Lower lobe of right lung (tissue), 2 donors: ENCODE measurements at places on chromosomes 3 and 15. TPM values are rescaled to one million over a fixed set of nuclear protein-coding genes. Genes with fewer than 3 reads are reported as not detected.

Gene GOLGA6D
- total RNA-seq = not detected

Gene CASR
- not detected for total RNA-seq

Gene ABHD17C
- 28.2 TPM for total RNA-seq

Gene GOLGA8O
- total RNA-seq = not detected

Gene P2RY12
- 6.2 TPM for total RNA-seq

Gene TRIM59
- 4.4 TPM for total RNA-seq

Gene GALNT15
- 9.8 TPM for total RNA-seq

Gene STARD5
- 5.2 TPM for total RNA-seq

Gene GCNT3
- 0.68 TPM for total RNA-seq

Gene DUOX2
- 4.0 TPM for total RNA-seq

- H3K27me3 ChIP-seq = no peaks in the 10 kb centered on the region
- H3K36me3 ChIP-seq = no peaks in the 10 kb centered on the region
- H3K27ac ChIP-seq = peak overlapping the region; percentile 24
These were observed 105.8 kb downstream of the FNDC3B start for GRCh38 chr3:172145031-172145686.

GRCh38 chr3:185786956-185787877 lies 37.6 kb downstream of the IGF2BP2 start:
- H3K4me1 ChIP-seq = no peaks in the 10 kb centered on the region
- H3K36me3 ChIP-seq = no peaks in the 10 kb centered on the region
- H3K4me3 ChIP-seq = no peak overlapping the region

GRCh38 chr3:134677987-134678308 lies 27.1 kb upstream of the KY start:
- no peak for DNase-seq
- no peak overlapping the region for H3K4me3 ChIP-seq
- no peaks in the 10 kb centered on the region for H3K4me1 ChIP-seq

- no peaks in the 10 kb centered on the region for H3K27me3 ChIP-seq
- no peaks in the 10 kb centered on the region for H3K36me3 ChIP-seq
- H3K27ac ChIP-seq = no peak overlapping the region
- H3K4me3 ChIP-seq = no peak overlapping the region
These were observed 122.2 kb upstream of the DCBLD2 start for GRCh38 chr3:99023590-99024192.

DNA sequence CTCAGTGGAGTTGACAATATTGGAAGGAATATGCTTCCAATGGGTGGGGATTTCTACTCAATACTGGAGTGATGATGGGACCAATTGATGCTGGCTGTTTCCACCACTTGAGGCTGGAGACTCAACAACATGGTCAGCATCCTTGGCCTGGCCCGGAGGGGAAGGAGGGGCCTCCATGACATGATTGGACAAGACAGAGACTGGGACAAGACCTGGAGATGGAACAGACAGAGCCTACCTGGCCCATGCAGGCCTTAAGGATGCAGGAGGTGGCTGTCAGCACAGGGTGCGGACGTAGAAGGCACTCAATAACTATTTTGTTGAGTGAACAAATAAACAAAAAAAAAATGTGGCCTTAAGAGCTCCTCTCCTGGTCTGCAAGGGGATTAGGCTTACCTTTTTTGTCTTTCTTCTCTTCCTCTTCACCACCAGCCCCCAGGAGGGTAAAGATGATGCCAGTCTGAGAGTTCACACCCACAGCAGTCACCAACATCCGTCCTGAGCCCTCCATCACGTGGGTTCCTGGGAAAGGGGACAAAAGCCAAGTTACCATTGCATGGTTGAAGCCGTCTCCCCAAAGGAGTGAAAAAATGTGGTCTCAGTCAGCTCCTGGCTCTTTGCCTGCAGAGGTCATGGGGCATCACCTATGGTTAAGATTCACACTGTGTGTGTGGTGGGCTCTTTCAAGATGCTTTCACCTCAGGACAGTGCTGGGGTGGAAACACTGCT lies 67.1 kb upstream of the SEC13 start:
- no peaks in the 10 kb centered on the region for H3K4me1 ChIP-seq
- peaks cover 8% of the 10 kb centered on the region for H3K27me3 ChIP-seq
- no peak overlapping the region for H3K4me3 ChIP-seq
- no peak for DNase-seq
- H3K36me3 ChIP-seq = no peaks in the 10 kb centered on the region

GRCh38 chr15:86178845-86179244 lies 99.2 kb downstream of the AGBL1 start:
- H3K36me3 ChIP-seq = no peaks in the 10 kb centered on the region
- H3K4me1 ChIP-seq = no peaks in the 10 kb centered on the region
- no peaks in the 10 kb centered on the region for H3K27me3 ChIP-seq
- H3K27ac ChIP-seq = no peak overlapping the region
- no peak for DNase-seq
